ENCODE measurements at places on chromosomes 3 and 15. TPM values are rescaled to one million over a fixed set of nuclear protein-coding genes. Genes with fewer than 3 reads are reported as not detected.
A peak's percentile ranks its signal among the peaks of the same experiment; 100 is the strongest.

The ALDH1L1 gene
- total RNA-seq: not detected

The TM2D3 gene
- 56.4 TPM for total RNA-seq

The DCBLD2 gene
- 3.5 TPM for total RNA-seq

The PPARG gene
- not detected for total RNA-seq

The MYO5C gene
- 4.5 TPM for total RNA-seq

- no peak for DNase-seq
- no peaks in the 10 kb centered on the region for H3K4me1 ChIP-seq
- no peaks in the 10 kb centered on the region for H3K36me3 ChIP-seq
- no peak overlapping the region for H3K27ac ChIP-seq
Measured at GRCh38 chr3:176787506-176787905, 409.8 kb downstream of the TBL1XR1 start.

DNA sequence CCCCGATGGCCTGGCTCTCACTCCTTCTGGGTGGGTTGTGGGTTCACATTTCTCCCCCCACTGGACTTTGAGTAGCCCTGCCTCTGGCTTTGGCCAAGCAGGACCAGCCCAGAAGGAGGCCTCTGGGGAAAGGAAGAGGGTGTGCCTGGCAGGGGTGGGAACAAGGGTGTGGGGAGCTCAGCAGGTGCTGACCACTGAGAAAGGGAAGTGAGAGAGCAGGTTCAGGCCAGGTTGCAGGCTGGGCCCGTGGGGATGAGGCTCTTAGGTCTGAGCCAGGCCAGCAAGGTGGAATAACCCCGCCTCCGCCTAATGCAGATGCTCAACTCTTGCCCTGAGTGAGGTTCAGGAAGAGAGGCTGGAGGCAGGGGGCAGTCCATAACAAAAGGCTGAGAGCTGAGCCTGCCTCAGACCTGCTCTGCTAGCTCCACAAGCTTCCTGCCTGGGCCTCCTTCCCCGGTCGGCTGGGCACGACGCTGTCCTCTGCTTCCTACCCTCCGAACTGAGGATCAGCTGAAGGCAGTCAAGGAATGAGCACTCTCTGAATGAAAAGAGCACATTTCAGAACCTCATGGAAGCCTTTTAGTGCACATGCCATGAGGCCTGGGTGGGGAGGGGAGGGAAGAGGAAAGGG, 82.7 kb downstream of the TLE3 start:
- peak overlapping the region; percentile 84 for H3K27ac ChIP-seq
- no peaks in the 10 kb centered on the region for H3K27me3 ChIP-seq
- no peak overlapping the region for H3K4me3 ChIP-seq
- peaks cover 69% of the 10 kb centered on the region for H3K4me1 ChIP-seq
- DNase-seq: peak; percentile 72

DNA sequence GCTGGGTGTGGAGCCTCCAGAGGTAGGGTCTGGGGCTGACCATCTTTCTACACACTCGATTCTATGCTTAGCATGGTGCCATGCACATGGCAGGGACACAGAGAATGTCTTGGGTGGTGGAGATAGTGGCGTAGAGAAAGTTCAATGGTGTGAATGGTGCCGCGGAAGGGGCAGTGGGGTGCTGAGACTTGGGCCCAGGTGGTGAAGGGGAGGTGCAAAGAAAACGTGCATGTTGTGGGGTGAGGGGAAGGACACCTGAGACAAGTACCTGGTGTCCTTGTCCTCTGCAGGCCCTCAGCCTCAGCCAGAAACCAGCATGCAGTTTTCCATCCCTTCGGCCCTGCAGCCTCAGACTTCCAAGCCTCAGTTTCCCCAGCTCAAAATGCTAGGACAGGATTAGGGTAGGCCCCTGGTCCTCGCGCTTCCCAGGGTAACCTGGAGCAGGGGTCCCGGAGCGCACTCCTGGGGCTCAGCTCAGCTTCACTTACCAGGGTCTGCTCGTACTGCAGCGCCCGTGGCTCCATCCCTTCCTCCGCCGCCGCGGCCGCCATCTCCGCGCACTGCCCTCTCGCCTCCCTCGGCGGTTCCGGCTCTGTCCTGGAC, 375 bp downstream of the CLCN2 start:
- peaks cover 9% of the 10 kb centered on the region for H3K4me1 ChIP-seq
- H3K36me3 ChIP-seq: no peaks in the 10 kb centered on the region
- peak overlapping the region; percentile 81 for H3K4me3 ChIP-seq
- no peaks in the 10 kb centered on the region for H3K27me3 ChIP-seq
- DNase-seq: peak; percentile 31

DNA sequence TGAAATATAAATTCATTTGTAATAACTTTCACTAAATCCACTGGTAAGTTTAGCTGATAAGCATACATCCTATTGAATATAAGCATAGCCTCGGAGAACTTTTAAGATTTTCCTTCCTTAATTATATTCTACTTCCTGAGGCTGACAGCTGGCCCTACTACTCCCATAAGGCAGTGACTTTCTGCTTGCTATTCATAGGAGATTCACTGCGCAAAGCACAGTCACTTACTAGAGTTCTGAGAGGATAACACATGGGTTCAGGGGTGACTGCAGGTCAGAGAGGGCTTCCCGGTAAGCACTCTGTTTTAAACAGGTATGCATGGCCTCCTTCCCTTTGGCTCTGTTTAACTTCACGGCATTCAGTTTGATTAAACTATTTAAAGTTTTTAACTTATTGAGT, 75.8 kb downstream of the FAIM start:
- H3K27ac ChIP-seq: no peak overlapping the region
- peaks cover 3% of the 10 kb centered on the region for H3K36me3 ChIP-seq
- peaks cover 23% of the 10 kb centered on the region for H3K4me1 ChIP-seq
- no peaks in the 10 kb centered on the region for H3K27me3 ChIP-seq
- DNase-seq: no peak
- no peak overlapping the region for H3K4me3 ChIP-seq

- H3K4me3 ChIP-seq: no peak overlapping the region
- no peaks in the 10 kb centered on the region for H3K36me3 ChIP-seq
- DNase-seq: no peak
- no peak overlapping the region for H3K27ac ChIP-seq
- H3K27me3 ChIP-seq: no peaks in the 10 kb centered on the region
- no peaks in the 10 kb centered on the region for H3K4me1 ChIP-seq
Measured at GRCh38 chr3:171881251-171881650, 38.1 kb downstream of the TMEM212 start.

GRCh38 chr15:37059086-37059485, 41.3 kb downstream of the MEIS2 start:
- no peaks in the 10 kb centered on the region for H3K27me3 ChIP-seq
- no peaks in the 10 kb centered on the region for H3K36me3 ChIP-seq
- no peak overlapping the region for H3K4me3 ChIP-seq
- H3K27ac ChIP-seq: no peak overlapping the region
- no peaks in the 10 kb centered on the region for H3K4me1 ChIP-seq

DNA sequence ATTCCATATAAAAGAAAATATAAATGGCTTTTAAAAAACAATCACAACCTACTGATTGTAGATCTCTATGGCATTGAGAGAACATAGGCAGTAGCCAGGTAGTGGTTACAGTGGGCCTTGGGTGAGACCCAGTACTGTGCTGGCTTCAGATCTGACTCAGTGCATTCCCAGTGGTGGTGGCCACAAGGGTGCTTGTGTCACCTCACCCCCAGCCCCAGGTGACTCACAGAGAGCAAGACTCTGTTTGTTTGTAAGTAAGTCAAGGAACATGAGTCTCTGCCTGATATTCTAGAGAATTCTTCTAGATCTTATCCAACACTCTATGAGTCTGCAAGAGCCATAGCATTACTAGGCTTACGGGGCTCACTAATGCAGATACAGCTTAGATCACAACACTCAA, 118.8 kb upstream of the AZI2 start:
- H3K4me3 ChIP-seq: no peak overlapping the region
- H3K27me3 ChIP-seq: no peaks in the 10 kb centered on the region
- no peak overlapping the region for H3K27ac ChIP-seq
- H3K36me3 ChIP-seq: no peaks in the 10 kb centered on the region
- no peaks in the 10 kb centered on the region for H3K4me1 ChIP-seq

DNA sequence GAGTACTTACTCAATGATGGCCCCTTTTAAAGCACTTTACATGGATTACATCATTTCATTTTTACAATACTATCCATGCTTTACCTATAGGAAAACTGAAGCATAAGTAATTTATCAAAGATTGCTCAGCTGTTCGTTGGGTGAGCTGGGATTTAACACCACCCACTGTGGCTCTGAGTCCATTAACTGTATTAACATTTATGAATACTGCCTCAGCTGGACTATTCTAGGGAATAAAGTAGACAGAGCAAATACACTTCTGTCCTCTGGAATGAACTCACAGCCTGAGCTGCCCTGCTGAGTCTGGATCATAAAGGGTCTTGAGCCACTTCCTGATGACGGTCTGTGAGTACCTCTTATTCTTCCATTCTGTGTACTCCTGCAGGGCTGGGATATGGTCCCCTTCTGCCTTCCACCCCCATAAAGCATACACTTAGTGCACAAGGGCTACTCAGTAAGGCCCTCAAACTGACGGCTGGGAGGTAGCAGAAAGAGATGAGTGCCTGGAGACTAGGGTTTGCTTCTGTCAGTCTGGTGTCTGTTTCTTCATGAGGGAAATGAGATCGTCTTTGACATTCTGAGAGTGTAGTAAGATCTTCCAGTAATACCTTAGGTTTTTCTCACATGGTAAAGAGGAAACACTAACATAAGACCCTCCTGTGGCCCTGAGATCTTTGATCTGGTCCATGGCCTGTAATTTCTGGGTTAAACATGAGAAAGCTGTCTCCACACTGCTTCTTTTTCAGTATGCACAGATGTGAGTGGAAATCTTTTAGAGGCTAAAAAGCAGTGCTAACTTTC, 12.6 kb upstream of the ST6GAL1 start:
- peaks cover 14% of the 10 kb centered on the region for H3K4me1 ChIP-seq
- no peaks in the 10 kb centered on the region for H3K36me3 ChIP-seq
- DNase-seq: no peak
- no peak overlapping the region for H3K27ac ChIP-seq
